ENCODE measurements at places on chromosomes 11 and 22.

DNA sequence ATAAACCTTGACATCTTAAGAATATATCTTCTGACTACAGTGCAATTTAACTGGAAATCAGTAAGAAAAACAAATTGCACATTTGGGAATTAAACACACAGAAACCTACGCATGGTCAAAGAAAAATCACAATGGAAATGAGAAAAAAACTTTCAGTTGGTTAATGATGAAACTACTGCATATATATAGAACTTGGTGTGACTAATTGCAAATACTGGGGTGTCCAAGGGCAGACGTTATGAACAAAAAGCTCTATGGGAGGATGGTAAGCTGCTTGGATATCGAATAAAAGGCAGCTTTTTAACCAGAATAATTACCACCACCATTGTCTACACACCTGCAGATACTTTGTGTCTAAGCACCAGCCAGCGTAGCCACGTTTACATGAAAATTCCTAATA, 791 bp downstream of the GDPD4 start:
- DNase-seq: no peak

DNA sequence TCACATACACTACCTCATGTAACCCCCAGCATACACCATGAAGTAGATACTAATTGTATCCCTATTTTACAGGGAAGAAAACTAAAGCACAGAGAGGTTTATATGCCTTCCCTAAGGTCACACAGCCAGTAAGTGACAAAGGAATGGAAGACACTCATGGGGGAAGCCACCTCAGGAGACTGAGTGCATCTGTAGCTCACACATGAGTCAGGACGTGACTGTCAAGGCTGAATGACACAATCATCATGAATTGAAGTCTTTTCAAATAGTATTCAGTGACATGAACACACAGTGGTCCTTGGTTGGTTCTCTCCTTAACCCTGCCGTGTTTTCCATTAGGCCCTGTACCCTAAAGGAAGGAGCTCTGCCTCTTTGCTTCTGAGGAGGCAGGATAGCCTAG, 463.0 kb downstream of the NTM start:
- peak; percentile 3 for DNase-seq

DNA sequence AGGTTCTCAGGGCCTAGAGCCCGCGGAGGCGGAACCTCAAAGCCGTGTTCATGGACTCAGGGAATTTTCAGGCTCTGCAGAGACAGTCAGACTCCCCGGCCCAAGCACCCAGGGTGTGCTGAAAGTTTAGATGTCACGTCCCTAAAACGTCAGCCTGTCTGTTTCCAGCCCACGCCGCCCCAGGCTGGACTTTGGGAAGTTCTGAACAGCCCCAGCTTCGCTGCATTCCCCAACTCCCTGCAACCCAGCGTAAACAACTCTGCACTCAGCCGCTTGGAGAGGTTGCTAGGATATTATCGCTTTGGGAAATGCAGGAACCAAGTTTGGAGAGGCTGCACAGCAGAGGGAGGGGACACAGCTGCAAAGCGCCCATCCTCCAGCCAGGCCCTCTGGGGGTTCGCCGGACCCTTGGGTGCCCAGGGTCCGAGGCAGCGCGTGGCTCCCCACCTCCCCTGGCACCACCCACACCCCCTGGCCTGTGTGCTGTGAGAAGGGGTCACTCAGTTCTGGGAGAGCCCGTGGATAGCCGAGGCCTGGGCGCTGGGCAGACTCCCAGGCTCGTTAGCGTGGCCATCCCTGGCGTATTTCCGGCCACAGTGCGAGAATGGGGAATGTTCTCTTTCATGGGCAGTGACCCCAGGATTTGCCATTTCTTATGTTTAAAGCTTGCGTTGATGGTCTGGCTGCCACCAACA, 120.5 kb upstream of the FGF3 start:
- DNase-seq: no peak

- DNase-seq: no peak
Observed at GRCh38 chr11:119608201-119608600, 120.8 kb downstream of the NECTIN1 start.

DNA sequence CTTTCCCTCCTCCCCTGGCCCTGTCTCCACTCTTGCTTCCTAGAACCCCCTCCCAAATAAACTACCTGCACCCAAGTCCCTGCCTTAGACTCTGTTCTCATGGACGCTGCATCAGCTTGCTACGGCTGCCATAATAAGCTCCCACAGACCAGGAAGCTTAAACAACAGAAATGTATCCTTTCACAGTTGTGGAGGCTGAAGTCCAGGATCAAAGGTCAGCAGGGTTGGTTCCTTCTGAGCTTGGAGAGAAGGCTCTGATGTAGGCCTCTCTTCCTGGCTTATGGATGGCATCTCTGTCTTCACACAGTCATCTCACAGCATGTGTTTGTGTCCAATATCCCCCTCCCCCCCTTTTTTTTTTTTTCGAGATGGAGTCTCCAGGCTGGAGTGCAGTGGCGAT, 23.4 kb downstream of the CBX7 start:
- no peak for DNase-seq

DNA sequence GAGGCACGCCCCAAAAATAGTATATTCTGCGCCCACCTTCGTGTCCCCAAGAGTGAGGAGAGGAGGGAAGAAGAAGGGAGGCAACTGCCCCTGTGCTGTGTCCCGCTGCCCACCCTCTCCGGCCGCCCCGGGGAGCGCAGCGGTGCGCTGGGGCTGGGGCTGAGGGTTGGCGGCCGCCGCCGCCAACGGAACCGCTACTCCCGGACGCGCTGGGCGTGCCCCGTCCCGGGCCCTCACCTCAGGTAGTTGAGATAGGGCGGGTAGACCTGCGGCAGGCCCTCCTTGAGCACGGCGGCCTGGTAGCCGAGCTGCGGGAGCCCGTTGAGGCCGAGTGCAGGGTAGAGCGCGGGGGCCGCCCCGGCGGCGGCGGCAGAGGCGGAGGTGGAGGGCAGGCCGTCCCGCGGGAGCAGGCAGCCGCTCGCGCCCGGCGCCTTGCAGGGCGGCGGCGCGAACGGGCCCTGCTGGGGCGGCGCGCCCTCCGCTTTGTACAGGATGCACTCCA, 2.4 kb downstream of the PGR start:
- DNase-seq: peak; percentile 6

- no peak for DNase-seq
Observed at GRCh38 chr11:102626676-102627075, 1.5 kb upstream of the MMP20 start.
